Activated naive CD4-positive, alpha-beta T cell treated with Interleukin-2 at 50 U/mL for 16 hours (primary cell): ENCODE measurements at places on chromosomes 5 and 9.

GRCh38 chr5:96079962-96080361, 118.3 kb upstream of the ELL2 start:
- no peak for DNase-seq

GRCh38 chr5:89120719-89121118, 237.7 kb upstream of the MEF2C start:
- no peak for DNase-seq

DNA sequence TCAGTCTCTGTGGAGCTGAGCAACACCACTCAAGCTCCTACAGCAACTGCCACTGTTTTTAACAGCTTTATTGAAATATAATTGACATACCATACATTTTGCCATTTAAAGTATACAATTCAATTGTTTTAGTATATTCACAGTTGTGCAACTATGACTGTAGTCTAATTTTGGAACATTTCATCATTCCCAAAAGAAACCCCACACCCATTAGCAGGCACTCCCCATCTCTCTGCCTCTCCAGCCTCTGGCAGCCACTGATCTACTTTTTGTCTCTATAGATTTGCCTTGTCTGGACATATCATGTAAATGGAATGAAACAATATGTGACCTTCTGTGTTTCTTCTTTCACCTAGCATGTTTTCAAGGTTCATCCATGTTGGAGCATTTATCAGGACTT, 43.5 kb downstream of the RUSC2 start:
- DNase-seq = no peak

DNA sequence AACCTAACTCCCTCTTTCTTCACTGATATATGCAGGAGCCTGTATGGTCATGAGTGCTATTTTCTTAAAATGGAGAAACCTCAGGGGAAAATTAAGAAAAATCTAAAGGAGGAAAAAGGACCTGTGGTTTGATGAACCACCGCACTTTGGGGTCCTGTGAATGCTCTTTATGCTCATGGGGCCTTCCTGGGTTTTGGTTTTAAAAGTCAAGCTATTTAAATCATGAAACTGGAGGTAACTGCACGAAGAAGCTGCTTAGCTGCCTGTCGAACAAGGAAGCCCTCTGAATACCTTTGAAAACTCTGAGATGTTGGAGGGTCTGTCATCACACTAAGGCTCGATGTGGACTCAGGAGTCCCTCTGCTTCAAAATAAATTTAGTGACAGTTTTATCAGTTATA, 564.5 kb upstream of the ADAMTS16 start:
- DNase-seq = no peak

GRCh38 chr9:36137392-36138004, 965 bp downstream of the GLIPR2 start:
- no peak for DNase-seq

- no peak for DNase-seq
Measured at GRCh38 chr9:99181621-99182020, 40.1 kb downstream of the ALG2 start.

DNA sequence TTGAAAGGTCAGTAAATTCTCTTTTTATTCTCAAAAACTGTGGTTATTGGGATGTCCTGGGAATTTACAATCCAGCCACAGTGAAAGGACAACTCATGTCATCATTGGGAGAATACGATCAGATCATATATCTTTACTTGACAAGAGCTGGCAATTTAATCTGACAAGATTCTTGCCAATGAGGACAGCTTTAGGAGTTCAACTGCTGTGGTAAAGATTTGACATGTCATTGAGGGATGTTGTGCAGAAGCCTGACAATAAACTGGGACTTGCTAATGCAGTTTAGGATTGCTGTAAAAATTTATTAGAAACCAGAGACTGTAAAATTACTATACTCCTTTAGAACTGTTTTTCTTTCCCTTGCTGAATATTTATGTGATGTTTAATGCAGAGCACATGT, 1131.0 kb downstream of the MAT2B start:
- no peak for DNase-seq

DNA sequence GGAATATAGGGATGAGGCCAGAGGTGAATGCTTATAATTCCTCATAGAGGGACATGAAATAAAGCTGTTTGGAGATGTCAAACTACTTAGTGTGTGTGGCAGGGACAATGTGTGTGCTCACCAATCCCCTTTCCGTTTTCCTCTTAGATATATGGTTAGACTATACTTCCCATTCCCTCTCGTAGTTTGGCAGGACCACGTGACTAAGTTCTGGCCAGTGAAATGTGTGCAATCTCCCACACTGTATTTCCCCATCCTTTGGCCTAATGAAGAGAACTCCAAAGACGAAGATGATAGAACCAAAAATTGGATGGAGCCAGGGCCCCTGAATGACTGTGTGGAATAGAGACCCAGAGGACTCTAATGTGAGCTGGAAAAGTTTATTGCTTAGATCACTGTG, 233.4 kb upstream of the KLF4 start:
- DNase-seq = no peak

DNA sequence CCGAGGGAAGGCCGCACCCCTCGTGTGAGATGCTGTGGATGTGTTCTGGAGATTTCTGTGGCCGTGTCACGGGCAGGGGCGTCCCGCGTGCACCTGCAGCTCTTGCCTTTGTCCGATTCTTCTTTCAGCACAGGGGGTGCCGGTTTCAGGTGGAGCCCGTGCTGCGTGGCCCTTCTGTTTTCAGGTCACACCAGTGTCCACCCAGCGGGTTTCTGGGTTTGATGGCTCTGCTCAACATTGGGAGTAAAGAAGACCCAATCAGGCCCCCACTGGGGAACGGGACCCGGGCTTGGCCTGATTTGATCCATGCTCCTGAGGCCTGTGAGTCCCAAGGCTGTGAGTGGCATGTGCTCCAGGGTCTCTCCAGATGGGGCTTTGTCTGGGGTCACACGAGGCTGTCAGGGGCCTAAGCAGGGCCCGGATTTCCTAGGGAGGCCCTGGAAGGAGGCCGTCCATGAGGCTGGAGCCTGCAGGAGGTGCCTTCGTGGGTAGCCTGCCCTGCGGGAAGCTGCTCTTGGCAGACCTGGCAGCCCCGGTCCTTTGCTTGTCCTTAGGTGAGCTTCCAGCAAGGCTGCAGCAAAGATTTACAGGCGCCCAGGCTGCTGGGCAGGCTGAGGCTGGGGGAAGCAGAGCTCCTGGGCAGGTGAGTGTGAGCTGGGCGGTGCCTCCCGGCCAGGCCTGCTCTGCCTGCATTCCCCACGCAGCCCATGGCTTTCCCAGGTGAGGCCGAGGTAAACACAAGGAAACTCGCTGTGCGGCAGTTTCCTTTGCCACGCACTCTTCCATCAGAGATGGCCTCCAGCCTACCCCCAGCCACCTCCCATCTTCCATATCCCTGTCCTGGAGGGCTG, 12.8 kb downstream of the MRPL36 start:
- no peak for DNase-seq

DNA sequence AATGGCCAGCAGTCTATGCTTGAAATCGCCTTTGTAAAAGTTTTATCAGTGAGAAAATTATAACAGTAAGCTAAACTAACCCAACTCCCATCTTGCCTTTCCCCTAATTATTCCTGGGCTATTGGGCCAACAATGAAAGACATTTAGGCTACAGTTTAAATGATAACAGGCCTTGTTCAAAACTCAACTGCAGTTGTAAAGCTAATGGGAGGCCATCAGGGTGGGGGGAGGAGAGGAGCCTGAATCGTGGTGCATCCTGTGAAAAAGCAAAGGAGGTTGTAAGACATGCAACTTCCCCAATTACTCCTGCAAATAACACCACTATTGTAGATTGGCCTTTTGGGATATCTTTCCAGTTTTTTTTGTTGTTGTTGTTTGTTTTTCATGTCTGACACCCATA, 53.8 kb downstream of the ACTL7B start:
- no peak for DNase-seq

DNA sequence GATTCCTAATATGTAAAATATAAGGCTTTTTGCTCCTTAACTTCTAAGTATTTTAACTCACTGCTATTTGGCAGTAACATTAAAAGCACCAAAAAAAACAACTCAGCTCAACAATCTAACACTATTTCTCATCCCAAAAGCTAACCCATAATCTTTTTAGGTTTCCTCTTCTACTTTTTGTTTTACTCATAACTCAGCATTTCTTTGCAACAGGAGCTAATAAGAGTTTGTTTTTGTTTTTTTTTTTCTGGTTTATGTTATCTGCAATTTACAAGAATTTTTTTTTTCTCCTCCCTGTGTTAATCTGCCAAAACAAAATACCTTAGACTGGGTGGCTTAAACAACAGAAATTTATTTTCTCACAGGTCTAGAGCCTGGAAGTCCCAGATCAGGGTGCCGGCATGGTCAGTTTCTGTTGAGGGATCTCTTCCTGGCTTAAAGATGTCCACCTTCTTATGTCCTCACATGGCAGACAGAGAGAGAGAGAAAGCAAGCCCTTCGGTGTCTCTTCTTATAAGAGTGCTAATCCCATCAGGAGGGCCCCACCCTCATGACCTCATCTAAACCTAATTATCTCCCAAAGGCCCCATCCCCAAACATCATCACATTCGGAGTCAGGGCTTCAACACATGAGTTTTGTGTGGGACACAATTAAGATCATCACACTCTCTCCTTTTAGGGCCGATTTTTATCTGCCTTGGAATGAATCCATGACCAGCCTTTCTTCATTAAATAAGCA, 31.2 kb downstream of the ARL15 start:
- DNase-seq = no peak

DNA sequence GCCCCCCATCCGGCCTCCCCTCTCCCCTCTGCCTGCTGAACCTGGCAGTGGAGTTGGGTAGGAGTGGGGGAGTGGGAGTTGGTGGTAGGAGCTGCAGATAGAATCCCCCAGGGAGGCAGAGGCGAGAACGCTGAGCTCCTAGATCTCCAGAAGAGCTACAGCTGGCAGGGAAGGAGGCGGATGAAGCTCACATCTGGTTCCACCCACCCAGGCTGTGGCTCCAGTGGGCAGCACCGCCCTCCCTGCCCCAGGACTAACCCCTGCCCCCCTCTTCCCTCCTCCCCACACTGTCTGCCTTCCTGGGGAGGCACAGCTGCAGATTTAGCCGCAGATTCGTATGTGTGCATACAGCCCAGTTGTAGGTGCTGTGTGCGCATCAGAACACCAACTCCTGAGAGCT, 34.2 kb downstream of the C9orf50 start:
- no peak for DNase-seq

- DNase-seq = no peak
Measured at GRCh38 chr5:177444106-177445051, 2.2 kb upstream of the PRR7 start.

DNA sequence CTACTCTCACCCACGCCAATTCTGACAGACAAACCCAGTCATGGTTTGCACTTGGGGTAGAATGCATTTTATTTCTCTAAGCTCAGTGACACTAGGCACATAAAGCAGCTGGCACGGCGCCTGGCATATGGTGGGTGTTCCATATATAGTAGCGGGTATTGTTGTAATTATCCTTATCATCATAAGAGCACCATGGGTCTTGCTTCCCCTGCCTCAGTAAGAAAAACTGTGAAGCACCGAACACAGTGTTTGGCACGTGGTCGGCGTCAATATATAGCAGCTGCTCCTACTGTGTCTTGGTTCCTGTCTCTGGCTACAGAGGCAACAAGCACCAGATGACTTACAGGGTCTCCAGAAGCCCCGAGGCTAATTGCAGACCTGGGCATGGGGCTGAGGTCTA, 194.1 kb upstream of the PANK3 start:
- DNase-seq = no peak

DNA sequence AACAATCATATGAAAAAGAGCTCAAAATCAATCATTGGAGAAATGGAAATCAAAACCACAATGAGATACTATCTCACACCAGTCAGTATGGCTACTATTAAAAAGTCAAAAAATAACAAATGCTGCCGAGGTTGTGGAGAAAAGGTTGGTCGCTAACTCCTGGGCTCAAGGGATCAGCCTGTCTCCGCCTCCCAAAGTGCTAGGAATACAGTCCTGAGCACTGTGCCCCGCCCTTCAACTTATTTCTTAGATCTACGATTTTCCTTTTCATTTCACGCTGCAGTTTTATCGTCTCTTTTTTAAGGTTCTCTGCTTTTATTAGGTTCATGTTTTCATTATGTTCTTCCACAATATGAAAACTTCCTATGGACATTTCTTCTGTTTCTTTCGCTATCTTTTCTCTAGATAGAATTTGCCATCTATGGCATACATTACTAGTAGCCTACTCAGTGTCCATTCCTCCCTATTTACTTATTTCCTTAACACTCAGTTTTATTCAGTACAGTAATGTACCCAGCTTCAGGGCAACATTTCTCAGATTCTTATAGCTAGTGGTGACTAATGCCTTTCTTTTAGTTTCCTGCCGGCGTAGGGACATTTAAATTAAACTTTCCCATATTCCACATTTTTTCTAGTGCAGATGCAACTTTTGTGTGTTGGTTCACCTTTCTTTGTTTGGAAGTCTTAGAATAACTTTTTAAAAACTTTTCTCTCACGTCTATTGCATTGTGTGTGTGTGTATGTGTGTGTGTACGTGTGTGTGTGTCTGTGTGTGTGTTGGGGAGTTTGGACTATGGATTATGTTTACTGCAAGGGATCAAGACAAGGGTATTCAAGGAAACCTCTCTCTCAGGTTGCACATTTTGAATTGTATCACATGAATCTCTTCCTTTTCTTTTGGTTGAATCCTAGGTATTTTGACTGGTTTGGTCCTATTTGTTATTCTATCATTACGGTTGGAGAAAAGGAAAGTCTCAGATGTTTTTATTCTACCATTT, 21.6 kb upstream of the FBN2 start:
- no peak for DNase-seq

GRCh38 chr5:41871852-41872251, 1.6 kb upstream of the OXCT1 start:
- no peak for DNase-seq

DNA sequence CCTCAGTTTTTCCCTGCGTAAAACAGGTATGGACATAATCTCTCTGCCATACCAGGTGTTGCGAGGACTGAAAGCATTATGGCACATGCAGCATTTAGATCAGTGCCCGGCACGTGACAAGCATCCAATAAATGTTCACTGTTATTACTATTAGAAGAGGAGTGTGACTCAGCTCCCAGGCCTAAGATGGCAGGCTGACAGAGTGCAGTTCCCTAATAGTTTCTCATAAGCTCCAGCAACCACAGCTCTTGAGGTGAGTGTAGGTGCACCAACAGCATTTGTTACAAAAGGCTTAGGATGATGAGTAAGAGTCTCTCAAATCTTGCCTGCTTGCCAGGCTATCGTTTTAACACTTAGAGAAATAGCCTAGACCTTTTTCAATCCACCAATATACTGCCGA, 28.9 kb upstream of the GLIS3 start:
- no peak for DNase-seq

DNA sequence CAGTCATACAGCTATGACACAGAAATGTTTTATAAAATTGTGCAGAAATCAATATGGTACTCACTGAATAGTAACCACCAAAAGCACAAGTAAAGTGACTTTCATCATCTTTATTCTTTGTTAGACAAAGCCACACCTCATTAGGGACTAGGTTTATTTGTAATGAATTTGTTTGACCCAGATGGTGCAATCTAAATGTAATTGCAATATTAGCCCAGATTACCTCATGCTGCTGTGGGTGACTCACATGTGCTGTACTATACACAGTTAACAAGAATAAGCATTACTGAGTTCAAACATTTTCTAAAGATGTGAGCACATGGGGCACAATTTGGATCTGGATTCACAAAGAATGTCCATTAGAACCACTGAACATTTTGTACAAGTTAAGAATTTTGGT, 759.3 kb upstream of the TYRP1 start:
- no peak for DNase-seq
